ENCODE measurements at places on chromosomes 3 and 15.
A peak's percentile ranks its signal among the peaks of the same experiment; 100 is the strongest.

DNA sequence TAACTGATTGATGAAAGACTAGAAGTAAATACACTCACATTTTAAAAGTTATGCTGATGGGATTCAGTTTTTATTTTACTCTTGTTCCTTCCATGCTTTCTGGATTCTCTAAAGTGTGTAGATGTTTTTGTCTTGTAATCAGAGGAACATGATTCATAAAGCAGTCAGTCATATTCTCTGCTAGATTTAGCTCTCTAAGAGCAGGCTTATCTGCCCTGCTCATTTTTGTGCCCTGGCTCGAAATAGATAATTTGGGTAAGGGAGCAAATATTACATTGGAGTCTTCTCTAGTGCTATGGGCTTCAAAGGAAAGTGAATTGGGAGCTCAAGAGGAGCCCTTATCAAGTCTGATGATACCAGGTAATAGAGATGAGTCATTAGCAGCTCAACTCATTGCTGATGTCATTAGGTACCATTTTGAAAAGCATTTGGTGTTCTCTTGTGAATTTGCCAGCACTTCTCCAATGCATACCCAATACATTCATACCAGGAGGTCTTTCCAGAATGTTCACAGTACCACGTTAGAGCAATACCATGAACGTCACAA is 27.7 kb downstream of the SACM1L start:
- no peak for DNase-seq

GRCh38 chr3:186108941-186109865 is at the start of gene ETV5:
ETV5 (minus strand) TSS chr3:186109089; CDS start chr3:186105868, 3,221 bp downstream.
- peak; percentile 98 for DNase-seq

DNA sequence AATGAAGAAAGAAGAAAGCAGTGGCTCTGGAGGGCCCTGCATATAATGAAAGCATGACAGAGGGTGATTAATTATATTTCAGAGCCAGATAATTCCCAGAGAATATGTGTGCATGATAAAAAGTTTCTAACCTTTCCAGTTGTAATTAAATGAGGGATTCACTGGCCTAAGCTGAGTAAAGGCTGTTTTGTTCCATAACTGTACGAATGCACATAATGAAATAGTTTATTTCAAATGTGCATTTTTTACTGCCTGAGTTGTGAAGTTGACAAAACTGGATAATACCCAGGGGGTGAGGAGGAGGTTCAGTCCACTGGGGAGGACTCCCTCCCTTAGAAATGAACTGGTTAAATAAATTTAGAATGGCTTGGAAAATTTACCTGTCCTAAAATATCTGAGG is 616.4 kb downstream of the TAFA4 start:
- no peak for DNase-seq

DNA sequence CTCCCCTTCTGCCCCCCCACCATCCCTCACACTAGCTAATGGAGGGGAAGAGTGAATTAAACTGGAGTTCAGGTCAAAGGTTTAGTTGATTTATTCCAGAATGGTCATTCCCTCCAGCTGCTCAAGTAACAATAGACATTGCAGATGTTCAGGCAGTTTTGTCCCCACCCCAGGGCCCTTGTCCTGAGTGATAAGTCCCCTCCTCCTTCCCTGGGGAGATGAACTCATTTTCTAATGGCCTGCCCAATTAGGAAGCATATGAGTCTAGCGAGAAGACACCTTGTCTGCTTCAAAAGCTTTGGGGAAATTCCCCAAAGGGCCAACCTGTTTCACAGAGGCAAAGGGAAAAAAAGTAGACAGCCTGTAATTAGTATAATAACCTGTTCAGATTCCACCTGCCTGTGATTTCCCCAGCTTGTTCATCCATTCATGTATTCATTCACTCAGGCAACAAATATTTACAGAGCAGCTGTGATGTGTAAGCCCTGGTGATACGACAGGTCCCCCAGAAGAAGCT is 165.3 kb downstream of the SHQ1 start:
- no peak for DNase-seq

DNA sequence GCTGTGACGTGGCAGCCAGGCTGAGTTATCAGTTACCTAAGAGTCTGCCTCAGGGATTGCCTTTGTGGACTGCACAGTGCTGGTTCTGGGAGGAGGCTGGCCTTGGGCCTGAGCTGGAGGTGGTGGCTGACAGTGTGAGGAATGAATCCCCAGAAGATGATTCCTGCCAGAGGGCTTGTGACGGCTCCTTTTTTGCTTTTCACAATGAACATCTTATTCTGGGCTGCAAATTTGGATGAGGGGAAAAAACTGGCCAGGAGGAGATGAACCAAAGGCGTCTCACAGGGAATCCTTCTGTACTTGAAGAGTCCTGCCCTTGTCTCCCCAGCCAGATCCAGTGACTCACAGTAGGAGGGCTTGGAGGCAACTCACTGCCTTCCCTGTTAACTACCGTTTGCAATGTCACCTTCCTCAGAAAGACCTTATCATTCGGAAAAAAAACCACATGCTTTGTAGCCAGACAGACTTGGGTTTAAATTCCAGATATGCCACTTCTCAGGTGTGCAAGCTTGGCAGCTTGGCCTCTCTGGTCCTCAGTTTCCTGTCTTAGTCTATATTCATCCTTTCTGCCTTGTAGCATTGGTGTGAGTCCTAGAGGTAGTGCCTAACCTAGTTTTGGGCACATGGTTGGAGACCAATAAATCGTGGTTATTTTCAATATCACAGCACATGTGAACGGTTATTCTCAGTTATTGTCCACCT is 19.1 kb downstream of the ST6GAL1 start:
- no peak for DNase-seq

DNA sequence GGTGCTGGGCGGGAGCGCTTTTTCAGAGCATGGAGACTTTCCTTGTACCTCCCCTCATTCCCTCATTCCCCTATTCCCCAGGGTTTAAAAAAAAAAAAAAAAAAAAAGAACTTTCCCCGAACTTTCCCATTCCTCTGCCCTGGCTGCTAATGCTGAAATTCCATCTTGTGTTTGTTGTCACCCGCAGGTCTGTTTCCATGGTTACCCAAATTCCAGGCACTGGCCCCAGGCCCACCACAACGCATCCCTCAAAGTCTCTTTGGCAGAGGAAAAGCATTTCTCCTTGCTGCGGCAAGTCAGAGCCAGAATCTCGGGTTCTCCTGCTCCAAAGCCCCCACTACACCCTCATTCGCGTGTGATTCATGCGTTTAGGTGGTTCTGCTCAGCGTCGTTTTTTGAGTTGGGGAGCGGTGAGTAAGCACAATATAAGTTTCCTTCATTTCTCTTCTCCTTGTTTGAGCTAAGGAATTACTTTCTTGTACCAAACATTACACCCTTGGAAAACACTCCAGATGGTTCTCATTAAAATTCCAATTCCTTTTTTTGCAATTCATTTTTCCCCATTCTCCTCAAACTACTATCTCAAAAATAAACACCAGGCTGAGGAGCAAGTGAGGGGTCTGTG is 21.6 kb downstream of the ANAPC13 start:
- DNase-seq: peak; percentile 69

GRCh38 chr3:47004369-47005211 is 25.1 kb downstream of the NBEAL2 start:
- DNase-seq: no peak

- DNase-seq: peak; percentile 34
These were observed 31.0 kb downstream of the HEG1 start for GRCh38 chr3:125024817-125025216.

All from iPS-NIHi11 (cell line).